ENCODE measurements at places on chromosomes 7 and 10.

- no peak for DNase-seq
These were observed 13.4 kb downstream of the P4HA1 start for GRCh38 chr10:73083221-73083620.

- DNase-seq = no peak
These were observed 17.7 kb downstream of the FGFR2 start for GRCh38 chr10:121580276-121581116.

GRCh38 chr7:110779339-110779738 is 311.6 kb upstream of the LRRN3 start:
- no peak for DNase-seq

GRCh38 chr10:33066558-33067236 is 108.7 kb upstream of the ITGB1 start:
- DNase-seq = no peak

DNA sequence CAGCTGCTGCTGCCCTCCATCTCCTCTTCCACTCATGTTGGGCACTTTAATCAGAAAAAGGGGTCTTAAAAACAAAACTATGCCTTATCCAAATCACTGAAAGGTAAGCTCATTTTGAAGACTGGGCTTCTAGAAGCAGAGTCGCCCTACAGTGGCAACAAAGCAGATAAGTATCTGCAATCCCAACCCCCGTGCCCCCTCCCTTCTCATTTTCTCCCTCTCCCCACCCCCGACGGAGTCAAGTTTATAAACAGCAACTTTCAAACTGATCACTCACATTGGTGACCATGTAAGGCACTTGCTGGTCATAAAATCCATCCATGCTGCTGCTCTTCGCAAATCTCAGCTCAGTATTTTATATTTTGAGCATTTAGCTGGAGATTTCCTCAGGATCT is 738 bp downstream of the ETV1 start:
- no peak for DNase-seq

- DNase-seq = no peak
These were observed 336.8 kb downstream of the DNAJB6 start for GRCh38 chr7:157673573-157673972.

DNA sequence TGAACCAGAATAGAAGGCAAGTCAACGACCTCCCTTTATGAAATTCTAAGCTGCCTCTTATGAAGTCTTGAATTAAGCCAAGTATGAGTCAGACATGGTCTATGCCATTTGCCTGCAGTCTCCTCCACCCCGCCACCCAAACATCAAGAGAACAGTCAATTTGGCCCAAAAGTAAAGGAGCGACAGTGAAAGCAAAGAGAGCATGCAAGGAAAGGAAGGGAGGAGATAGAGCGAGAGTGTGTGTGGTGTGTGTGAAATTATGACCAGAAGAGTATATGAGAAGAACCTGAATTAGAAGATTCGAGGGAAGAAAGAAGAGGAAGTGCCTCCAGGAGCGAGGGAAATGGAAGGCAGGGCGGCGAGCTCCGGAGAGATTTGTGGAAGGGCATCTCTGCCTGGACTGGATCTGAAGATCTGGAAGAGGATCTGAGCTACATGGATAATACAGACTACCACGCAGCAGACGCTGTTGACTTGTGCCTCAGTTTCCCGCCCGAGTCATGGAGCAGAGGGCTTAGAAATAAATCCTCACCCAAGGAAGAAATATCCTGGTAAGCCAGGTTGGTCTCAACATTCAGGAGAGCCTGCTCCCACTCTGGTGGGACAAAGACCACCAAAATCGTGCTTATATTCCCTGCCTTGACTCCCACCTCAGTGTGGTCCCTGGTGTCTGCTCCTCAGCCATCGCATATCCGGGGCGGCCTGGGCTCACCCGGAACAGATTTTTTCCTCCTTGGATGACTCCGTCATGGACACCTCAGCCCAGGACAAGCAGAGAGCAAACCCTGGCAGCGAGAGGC is 459 bp downstream of the ZDHHC6 start:
- DNase-seq = no peak

DNA sequence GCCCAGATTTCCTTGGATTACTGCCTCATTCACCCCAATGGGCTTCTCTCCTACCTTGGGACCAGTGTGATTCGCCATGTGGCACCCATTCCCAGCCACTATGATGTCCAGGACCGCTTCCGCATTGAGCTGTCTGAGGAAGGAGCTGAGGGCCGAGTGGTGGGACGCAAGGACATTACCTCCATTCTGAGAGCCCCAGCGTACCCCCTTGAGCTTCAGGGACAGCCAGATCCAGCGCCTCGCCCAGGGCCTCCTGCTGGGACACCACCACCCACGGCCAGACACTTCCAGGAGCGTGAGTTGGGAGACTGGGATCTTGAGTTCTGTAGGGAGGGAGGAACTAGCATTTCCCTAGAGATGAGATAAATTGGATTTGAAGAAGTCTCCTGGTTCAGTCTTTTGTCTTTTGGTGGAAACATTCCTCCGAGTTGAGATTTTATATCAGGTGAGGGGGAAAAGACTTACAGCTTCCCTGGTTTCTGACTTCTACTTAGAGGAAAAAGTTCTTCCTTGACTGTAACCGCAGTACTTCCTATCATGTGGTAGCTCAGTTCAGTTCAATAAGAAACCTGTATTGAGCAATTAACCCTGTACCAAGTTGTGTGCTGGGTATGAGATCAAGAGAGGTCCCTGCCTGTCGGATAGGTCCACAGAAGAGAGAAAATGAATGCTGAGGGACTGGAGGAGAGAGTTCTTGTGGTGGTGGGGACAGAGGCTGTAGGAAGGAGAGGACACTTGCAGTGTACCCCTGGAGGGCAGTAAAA is 1.3 kb downstream of the MOSPD3 start:
- DNase-seq = no peak

GRCh38 chr7:2641406-2642393 is 9.9 kb downstream of the TTYH3 start:
- DNase-seq = no peak

DNA sequence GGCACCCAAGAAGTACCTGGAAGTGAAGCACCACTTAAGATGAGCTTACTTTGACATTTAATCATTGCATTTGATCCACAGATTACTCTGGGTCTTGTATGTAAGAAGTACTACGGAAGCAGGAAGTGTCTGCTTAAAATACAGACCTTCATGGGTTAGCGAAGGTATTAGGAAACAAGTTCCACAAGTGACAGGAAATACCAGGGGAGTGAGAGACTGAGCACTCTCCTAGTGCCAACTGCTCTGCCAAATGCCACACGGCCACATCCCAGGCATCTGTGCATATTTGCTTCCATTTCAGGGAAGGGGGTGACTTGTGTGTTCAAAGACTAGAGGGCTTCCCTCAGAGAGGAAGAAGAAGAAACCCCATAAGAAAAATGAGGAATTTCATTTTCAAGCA is 57.2 kb upstream of the ANK3 start:
- DNase-seq = no peak

DNA sequence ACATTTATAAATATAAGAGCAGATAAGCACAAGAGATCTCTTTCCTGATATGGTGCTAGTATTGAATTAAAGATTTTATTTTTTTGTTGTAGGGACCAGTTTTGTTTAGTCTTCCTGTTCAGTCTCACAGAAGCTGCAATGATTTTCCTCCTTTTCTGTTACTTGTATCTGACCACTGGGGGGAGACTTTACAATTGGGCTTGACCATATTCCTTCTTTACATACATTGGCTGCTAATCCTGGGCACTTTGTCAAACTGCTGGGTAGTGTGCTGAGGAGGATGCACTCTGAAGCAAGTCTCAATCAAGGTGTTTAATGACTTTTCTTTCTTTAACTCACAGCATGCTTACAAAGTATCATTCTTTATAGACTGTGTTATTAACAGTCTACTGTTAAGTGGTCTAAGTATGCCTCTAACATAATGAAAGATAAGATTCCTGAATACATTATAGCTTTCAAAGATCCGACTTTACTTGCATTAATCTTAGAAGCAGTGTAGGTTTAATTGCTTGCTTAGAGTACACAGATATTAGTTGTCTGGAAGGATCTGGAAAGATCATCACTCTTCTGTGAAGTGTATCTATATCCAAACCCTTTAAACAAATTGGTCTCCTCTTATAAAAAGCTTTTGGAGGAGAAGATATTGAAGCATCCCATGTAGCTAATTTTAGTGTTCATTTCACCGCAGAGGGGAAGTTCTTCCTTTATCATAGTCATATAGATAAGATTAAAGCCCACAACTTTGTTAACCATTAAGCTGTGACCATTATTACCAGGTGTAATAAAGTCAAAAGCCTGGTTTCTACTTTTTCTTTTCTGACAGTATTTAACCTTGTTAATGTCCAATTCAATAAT is 3.1 kb downstream of the PALS2 start:
- DNase-seq = no peak

DNA sequence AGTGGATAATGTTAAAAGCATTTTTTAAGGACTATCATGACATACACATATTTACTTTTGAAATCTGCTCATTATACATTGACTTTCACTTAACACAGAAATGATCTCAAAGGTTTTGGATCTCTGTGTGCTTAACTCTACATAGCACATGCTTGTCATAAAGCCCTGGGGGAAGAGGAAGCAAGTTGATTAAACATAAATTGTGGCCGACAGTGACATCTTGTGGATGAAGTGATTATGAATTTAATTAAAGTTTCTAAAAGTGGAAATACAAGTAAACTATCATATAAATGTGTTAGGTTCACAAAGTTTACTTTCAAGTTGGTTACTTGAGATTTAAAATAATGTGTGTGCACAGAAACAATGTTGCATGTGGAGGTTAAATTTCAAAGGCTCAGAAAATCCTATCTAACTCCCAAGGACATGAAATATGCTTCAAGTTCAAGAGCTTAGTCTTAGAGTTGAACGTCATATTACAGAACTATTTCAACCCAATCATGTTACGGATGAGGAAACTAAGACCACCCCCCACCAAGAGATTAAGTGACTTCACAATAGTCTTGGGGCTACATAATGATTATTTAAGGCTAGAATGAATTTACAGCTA is 1247.8 kb downstream of the GATA3 start:
- DNase-seq = no peak

DNA sequence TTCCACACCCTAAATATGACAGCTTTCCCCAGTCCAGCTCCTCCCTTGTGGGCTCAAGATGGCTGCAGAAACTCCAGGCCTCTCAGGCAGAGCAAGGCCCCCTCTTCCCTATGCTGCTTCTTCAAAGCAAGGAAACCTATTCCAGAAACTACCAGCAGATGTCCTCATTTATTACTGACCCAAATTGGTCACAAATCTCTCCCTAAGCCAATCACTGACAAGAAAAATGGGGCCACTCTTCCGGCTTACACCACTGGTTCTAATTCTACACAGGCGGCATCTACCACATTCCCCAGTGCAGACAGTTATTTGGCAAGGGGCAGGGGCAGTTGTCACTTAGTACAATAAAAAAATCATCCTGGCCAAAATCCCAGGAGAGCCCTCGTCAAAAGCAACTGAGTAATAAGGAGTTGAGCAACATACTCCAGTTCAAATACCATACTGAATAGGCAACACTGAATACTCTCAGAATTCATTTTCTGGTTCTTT is 150.4 kb downstream of the SFMBT2 start:
- no peak for DNase-seq

- no peak for DNase-seq
These were observed 267.9 kb upstream of the SP8 start for GRCh38 chr7:21054427-21055112.

- DNase-seq = no peak
These were observed 49.1 kb downstream of the SYPL1 start for GRCh38 chr7:106063024-106063423.

GRCh38 chr10:52256832-52257691 is 57.0 kb upstream of the DKK1 start:
- no peak for DNase-seq

DNA sequence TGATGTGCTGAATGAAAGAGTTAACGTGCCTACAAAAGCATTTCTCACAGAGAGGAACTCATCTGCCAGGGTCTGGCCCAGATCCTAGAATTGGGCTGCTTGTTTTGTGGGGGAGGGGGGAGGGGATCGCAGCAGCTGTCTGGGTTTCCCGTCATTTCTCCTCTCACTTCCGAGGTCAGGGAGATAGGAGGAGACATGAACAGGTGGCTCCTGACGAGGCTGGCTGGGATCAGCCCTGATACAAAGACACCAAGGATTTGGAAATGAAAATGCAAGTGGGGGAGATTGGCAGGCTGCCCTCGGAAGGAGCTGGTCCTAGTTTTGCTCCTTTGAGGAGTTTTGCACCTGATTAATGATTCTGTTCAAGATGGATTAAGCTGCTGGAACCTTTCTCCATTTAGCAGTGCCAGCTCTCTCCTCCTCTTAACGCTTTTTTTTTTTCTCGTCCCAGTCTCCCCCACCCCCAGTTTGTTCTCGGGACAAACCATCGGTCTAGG is 86.8 kb upstream of the KMT2C start:
- DNase-seq = no peak

DNA sequence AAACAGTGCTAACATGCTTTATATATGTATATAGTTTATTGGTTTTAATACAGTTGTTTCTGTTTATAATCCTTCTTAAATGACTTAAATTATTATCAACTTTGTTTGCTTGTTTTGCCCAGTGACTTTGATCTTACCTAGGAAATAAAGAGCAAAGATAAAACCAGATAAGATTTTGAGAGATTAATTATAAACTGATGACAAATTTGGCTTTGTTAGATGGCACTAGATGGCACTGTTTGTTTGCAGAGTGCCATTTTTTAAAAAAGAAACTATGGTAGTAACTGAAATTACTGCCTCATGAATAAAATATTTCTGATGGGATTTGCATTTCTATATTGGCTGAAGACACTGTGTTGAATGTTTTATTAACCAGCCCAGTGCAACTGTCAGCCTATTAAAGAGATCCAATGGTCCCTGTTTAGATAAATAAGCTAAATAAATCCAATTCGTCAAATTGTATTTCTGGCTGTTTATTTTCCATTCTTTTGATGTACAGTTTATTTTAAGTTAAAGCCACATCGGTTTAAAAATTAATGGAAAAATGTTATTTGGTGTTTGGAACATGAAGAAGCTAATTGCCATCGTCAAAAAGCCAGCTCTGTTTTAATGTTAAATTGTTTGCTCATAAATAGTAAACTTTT is 28.7 kb downstream of the VTI1A start:
- DNase-seq = no peak

DNA sequence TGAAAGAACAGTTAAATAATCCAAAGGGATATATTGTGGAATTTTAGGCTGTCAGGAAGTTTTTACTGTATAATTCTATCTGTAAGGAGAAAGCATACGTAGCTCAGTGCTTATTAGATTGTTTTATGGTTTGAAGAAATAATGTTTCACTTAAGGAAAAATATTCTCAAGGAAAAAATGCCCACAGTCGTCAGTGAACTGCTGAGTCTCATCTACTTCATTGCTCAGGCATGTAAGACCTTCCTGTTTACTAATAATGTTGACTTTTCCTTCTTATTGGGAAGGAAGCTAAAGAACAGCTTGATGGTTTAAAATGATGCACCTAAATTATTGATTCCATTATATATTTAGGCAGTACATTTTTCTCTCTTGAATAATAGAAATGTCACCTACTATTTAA is 304.2 kb downstream of the SDK1 start:
- no peak for DNase-seq

GRCh38 chr7:7819442-7820247 is 101.2 kb upstream of the RPA3 start:
- DNase-seq = no peak

DNA sequence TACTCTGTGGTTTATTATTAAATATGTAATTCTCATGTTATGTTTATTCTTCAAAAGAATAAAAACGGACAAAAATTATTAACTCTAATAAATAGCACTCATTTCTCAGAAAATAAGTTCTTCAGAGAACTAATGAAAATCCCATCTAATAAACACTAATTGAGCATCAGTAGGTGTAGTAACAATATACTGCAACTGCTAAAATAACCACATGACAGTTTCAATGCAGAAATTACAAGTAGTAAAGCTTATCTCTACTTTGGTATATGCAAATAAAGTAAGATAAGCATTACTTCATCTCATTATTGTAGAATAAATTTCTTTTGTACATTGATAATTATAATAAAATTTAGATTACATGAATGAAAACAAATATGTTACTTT is 56.4 kb upstream of the DKK1 start:
- no peak for DNase-seq
